Fibroblast of pulmonary artery (primary cell): ENCODE measurements at places on chromosomes 16 and 17.

DNA sequence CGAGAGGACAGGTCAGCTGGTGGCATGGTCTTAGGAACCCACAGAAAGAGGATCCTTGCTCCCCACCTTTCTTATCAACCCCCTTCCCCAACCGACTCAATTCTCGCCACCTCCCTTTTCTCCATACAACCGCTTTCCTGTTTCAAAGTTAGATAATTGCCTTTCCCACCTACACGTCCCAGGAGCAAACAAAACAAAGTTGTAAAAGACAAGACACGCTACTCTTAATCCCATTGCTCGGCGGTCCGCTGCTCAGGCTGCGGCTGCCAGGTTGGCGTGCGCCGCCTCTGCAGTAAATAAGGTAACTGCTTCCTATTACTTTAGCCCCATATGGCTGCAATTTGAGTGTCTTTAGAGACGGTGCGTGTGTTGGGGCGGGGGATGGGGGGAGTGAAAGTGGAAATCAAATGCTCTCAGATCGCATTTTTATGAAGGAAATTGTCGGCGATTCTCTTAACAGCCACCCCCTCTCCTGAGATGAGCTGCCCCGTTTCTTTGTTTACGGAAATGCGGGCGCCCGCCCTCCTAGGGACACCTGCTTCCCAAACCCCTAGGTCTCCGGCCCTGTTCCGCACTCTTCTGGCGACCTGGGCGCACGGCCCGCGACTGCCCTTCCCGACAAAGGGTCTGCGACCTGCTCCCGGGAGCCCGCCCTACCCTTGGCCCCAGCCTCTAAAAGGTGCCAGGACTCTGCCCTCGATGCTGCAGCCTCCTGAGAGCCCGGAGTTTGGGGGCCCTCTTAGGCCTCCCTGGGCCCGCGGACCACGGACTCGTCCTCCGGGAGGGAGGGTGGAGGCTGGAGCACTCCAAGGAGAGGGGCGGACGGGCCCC lies 3.7 kb upstream of the CBX8 start:
- peak; percentile 54 for DNase-seq

DNA sequence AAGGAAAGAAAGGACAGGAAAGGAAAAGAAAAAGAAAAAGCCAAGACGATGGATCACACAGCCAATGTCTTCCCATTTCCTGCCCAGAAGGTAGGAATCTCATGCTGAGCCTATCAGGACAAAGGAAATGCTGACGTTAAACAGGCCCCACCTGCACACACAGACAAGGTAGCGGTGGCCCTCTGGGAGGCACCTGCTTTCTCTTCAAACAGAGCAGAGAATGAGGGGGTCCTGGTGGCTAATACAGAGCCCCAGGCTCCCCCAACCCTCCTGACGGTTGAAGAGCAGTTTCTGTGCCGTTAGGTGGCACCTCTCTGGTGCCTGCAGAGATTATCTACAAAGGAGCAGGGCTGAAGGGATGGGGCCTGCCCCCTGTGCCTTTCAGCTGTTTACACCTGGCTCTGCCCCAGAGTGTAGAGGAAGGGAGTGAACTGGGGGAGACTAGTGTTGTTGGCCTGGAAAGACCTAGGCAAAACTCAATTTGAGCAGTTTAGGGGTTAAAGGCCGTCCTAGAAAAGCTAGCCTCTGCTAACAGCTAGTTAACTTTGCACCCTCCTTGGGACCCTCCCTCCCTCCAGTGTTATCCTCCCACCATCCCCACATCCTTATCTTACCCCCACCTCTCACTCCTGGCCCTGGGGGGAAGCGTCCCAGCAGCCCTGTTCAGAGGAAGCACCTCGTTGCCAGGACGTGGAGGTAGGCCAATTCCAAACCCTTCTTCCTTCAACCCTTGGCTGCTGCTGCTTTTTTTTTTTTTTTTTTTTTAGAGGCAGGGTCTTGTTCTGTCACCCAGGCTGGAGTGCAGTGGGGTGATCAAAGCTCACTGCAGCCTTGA lies 56.3 kb downstream of the ARHGAP27 start:
- no peak for DNase-seq

DNA sequence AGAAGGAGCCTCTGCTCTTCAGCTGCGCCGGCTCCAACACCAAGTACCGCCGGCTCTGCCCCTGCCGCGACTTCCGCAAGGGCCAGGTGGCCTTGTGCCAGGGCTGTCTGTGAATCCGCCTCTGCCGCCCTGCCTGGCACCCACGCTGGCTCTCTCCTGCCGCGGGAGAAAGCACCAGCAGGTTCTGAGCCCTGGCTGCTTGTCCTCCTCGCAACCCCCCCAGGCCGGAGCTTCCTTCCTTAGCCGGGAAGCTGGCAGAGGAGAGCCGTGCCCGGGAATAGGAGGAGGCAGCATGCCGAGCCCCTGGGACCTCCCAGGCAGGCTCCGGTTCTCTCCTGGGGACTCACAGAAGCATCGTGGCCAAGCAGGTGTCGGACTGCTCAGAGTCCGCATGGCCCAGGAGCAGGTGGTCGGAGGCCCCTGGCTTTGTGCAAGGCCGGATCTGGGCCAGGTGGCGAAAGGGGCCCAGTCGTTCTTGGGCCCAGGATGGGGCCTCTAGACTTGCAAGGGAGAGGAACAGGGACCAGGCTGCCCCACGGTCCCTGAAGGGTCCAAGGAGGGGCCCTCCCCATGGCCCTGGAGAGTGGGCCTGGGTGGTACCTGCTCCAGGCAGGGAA lies 80.6 kb downstream of the MGAT5B start:
- no peak for DNase-seq

- no peak for DNase-seq
Measured at GRCh38 chr16:57518520-57518919, 17.9 kb downstream of the CCDC102A start.

GRCh38 chr16:106623-107324 lies 28.7 kb downstream of the MPG start:
- DNase-seq, result peak; percentile 90

- DNase-seq, result no peak
Measured at GRCh38 chr17:73822371-73822770, 178.1 kb upstream of the SDK2 start.

DNA sequence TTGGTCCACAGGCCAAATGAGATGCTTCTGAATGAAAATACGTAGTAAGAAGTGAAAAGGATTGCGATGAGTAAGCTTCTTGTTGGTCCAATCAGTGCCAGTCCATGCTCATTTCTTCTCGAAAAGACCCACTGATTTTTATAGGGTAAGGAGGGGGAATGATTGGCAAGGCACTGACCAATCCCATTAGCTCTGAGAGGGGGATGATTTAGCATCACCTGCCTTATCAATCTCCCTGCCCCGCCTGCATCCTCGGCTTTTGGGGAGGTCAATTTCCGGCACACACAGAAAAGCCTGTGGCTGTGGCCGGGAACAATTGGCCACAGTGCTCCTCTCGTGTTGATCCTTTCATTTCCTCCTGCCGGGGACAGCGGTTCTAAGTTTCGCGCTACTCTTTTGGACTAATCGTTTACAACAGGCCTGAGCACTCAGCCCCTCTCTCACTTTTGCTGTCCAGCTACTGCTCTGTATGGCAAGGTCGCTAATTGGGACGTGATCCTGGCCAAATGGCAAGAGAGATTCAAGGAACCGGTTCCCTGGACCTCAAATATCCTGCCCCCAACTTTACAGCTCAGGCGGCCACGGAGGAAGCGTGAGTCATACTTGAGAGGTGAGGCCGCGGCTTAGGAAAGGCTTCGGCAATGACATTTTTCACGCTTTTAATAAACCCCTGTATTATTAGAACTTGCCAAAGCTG lies 43.1 kb downstream of the TBX4 start:
- peak; percentile 14 for DNase-seq

DNA sequence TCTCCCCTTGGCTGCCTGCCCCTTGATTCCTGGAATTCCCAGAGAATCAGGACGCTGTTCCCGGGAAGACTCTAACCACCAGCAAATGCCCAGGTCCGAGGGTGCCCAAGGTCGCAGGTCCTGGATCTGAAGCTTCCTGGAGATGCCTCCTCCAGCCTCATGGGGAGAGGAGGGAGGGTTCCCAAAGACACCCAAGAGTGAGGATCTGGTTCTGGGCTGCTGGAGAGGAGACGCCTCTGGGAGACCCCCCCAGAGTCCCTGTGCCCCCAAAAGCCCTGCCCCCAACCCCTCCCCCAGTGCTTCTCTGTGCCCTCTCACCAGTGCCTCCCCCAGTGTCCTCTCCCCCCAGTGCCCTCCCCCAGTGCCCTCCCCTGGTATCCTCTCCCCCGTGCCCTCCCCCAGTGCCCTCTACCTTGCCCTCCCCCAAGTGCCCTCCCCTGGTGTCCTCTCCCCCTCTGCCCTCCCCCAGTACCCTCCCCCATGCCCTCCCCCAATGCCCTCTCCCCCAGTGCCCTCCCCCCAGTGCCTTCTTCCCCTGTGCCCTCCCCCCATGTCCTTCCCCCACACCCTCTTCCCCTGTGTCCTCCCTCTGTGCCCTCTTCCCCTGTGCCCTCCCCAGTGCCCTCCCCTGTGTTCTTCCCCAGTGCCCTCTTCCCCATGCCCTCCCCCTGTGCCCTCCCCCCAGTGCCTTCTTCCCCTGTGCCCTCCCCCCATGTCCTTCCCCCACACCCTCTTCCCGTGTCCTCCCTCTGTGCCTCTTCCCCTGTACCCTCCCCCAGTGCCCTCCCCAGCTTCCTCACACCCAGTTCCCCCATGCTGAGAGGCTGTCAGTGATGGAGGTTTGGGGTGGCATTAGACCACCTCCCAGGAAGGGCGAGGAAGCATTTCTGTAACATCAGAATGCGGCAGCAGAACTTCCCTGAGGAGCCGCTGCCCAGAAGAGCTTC lies 6.3 kb upstream of the SECTM1 start:
- DNase-seq, result no peak

- DNase-seq, result no peak
Measured at GRCh38 chr17:35617505-35617904, 30.4 kb downstream of the AP2B1 start.

GRCh38 chr17:69058165-69058564 lies 2.6 kb downstream of the ABCA9 start:
- DNase-seq, result peak; percentile 27

- no peak for DNase-seq
Measured at GRCh38 chr16:71192387-71192786, 38.1 kb downstream of the HYDIN start.

- DNase-seq, result peak; percentile 71
Measured at GRCh38 chr17:77619851-77620250, 338.7 kb upstream of the TNRC6C start.

GRCh38 chr16:29899516-29900101 lies at the start of gene SEZ6L2:
SEZ6L2 (minus strand) TSS chr16:29899550; CDS start chr16:29899019, 531 bp downstream.
- peak; percentile 95 for DNase-seq

- DNase-seq, result no peak
Measured at GRCh38 chr17:70099884-70100283, 24.9 kb downstream of the KCNJ16 start.

DNA sequence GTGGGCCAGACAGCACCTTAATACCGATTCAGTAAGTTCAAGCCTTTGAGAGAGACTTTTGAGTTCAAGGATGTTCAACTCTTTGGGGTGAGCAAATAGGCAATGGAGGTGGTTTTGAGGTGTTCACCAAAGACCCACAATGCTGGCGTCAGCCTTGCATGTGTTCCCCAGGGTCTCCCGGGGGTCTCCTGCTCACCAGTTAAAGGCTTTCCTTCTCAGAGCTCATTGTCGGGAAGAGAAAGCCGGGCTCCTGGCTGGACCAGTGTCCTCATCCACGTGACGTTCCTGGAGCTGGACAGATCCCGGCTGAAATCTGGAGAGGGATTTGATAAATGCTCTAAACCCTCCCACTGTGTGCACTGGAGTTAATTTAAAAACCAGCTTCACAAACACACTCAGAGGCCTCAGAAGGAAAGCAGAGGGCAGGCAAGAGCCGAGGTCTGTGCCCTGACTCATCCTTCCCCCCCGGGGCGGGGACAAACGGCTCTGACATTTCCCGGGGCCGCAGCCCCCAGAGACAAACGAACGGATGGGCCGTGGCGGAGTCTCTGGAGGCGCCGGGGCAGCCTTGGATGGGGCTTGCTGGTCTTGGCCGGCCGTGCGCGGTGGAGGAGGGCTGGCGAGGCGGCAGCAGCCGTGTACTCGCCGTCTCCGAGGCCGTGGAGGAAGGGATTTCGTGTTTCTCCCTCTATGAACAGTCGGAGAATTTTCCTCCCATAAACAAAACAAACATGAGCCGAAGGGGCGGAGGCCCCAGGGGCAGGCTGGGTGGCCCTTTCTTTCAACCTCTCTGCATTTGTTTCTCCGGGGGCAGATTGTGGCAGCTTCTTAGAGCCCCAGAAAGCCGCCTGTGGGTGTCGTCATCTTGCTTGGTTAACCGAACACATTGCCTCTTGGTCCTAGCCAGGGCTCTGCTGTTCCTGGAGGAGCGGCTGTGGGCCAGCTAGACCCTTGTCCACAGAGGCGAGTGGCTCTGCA lies 94.2 kb downstream of the NTN1 start:
- peak; percentile 41 for DNase-seq

DNA sequence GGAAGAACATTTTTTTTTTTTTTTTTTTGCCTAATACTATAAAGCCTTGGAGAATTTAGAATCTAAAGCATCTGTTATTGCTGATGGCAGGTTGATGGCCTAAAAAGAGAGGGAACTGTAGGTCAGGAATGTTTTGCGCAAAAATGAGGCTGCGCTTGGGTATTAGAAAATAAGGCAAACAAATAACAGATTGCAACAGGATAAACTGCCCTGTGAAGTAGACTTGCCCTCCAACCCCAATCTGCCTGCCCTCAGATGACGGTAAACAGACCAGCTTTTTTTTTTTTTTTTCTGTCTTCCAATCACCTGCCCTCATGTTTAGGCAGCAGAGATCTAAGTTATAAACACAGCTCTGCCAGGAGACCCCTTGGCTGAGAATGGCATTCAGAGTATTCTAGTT lies 3.8 kb upstream of the DHX8 start:
- DNase-seq, result no peak

GRCh38 chr16:84058211-84058610 lies 15.6 kb upstream of the SLC38A8 start:
- DNase-seq, result no peak

DNA sequence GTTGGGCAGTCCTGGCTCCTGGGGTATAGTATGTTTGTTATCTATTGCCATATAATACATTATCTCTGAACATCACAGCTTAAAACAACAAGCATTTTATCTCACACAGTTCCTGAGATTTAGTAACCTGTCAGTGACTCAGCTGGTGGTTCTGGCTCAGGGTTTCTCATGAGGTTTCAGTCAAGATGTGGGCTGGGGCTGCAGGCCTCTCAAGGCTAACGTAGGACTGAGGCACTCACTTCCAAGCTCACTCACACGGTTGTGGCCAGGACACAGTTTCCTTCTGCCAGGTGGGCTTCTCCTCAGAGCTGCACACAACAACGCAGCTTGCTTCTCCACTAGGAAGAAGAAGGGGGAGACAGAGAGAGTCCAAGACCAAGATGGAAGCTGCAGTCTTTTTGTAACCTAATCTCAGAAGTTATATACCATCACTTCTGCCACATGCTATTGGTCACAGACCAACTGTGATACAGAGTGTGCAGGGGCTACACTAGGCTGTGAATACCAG lies 10.3 kb upstream of the MED13 start:
- peak; percentile 26 for DNase-seq

- DNase-seq, result no peak
Measured at GRCh38 chr17:15780188-15780587, 48.1 kb downstream of the TBC1D26 start.

DNA sequence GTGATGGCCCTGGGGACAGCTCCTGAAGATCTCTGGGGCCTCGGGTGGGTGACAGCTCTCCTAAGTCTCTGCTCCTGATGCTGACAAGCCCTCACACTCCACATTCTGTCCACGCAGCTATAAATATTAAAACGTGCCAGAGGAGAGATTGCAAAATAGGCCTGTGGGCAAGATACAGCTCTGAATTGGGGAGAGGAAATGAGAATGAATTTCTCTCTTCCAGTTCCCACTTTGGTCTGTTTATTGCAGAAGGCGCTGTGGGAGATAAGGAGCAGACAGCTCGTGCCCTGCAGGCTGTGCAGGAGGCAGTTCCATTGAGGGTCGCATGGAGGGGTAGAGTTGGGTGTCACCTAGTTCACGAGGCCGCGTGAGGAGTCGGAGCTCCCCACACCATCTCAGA lies 87.5 kb upstream of the SDK2 start:
- no peak for DNase-seq

GRCh38 chr16:82061861-82062525 lies 26.9 kb downstream of the HSD17B2 start:
- DNase-seq, result peak; percentile 37
